Lung microvascular endothelial cell (primary cell): ENCODE measurements at places on chromosomes 4 and X. TPM values are rescaled to one million over a fixed set of nuclear protein-coding genes. Genes with fewer than 3 reads are reported as not detected.

Gene ALB
- not detected in 2 replicates for total RNA-seq

Gene SLC49A3
- 4.1 and 7.7 TPM in 2 replicates for total RNA-seq

Gene GPC4
- total RNA-seq, result under 0.01 and 0.22 TPM in 2 replicates

Gene PDGFRA
- total RNA-seq, result 0.20 and 0.44 TPM in 2 replicates

GRCh38 chr4:109206620-109207019 is 95.8 kb downstream of the COL25A1 start:
- DNase-seq, result no peak

DNA sequence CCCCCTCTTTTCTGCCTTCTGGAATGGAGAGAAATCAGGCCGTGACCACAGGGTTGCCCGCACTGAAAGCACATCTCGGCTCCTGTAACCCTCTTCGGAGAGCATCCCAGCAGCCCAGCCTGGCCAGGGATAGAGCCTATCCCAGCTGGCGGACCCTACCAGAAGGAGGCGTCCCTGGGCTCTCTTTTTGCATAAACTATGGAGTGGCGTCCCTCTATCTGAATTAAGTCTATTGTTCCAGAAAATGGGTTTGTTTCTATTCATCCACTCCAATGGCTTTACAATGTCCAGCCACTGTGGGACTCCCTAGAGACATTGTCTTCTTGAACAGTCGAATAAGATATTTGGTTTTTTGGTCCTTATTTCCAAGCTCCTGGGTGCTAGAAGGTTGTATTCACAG is 689 bp upstream of the NHSL2 start:
- peak; percentile 11 for DNase-seq

GRCh38 chrX:35617836-35618235 is 180.3 kb upstream of the MAGEB16 start:
- no peak for DNase-seq

DNA sequence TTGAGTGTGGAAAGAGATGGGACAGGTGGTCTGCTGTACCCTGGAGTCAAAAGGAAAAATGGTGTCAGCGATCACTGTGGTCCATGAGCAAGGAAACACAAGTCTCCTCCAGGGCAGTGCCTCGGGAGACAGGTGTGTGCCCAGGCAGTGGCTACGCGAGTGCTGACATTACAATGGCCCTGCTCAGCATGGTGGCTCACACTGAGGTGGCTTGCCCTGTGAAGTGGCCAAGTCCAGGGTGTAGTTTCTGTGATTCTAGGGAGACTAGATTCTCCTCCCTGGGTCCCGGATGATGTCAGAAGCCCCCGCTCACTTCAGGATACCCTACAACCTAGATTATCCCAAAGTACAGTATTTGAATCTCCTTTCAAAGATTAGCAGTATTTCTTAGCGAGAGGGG is 44.8 kb upstream of the TMEM150C start:
- no peak for DNase-seq

GRCh38 chr4:172787111-172787510 is 381.5 kb upstream of the GALNT7 start:
- DNase-seq, result no peak

DNA sequence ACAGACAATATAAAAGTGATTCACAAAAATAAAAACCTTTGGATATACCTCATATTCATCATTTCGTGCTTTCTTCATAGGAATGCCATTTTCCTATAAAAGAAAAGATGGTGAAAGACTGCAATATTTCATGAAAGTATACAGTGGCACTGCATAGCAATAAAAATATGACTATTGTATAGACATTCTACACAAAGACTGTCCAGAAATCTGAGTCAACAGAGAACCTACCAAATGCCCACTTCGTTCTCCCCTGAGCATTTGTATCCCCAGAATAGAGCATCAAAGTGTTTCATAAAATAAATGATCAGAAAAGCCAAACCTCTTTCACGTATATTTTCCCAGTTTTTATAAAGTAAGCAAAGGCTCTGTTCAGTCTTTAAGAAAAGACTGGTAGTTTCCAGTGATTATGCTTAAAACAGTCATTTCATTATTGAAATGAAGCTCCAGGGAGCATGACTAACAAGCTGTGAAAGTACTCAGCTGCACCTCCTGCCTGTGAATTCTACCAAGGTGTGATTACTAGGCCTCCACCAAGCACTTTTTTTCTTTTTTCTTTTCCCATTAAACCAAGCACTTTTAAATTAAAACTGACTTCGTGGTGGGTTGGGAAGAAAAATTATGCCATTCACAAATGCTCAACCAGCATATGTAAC is 20.2 kb downstream of the PPA2 start:
- no peak for DNase-seq
